Stimulated activated CD8-positive, alpha-beta memory T cell treated with anti-CD3 and anti-CD28 coated beads, Interleukin-7, amount 100 ng/mL, for 48 hours (primary cell): ENCODE measurements at places on chromosomes 12 and 14.
A peak's percentile ranks its signal among the peaks of the same experiment; 100 is the strongest.

DNA sequence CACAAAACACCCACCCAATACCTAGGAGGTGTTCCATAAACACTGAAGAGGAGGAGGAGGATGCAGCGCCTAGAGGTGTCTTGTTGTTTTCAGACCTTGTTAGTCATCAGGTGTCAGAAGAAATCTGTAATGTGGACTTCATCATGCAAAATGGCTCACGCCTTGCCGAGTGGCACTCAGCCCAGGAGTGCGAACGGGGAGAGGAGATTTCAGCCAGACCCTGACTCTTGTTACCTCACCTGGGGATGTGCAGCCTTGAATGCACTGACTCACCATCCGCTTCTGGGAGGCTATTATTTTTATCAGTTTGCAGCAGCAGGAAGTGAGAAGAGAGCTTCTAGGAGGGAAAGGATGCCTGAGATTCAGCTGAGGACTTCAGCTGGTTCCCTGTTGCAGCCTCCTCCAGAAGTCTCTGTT is 48.2 kb upstream of the PLXNC1 start:
- peak; percentile 19 for DNase-seq

GRCh38 chr14:27079716-27080115 is 481.9 kb upstream of the NOVA1 start:
- no peak for DNase-seq

GRCh38 chr14:88029500-88029899 is 24.6 kb downstream of the GPR65 start:
- DNase-seq, result no peak

- no peak for DNase-seq
These were observed 134.1 kb downstream of the GPHN start for GRCh38 chr14:66641861-66642635.

DNA sequence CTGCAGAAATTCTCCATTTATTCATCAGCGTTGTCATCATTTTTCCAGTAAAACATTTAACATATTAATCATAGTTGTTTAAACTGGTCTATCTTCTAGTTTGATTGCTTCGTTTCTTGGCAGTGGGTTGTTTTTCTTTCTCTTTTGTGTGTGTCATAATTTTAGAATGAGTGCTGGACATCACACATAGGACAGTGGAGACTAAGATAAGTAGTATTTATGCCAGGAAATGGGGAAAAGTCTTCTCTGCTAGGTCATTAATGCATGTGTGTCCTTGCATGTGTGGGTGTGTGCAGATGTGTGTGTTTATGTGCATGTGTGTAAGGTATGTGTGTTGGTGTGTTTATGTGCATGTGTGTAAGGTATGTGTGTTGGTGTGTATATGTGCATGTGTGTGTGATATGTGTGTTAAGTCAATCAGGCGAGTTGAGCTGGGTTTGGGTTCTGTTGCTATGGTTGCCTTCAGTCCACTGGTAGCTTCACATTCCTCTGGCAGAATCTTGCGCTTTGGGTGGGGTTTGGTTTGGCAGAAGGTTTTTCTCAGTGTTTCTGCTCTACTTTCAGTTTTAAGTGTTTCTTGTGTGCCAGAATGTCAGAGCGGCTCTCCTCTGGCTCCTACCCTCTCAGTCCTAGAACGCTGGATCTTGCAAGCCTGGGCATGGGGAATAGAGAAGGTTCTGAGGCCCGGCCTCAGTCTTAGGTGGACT is 7.8 kb upstream of the ADGRD1 start:
- no peak for DNase-seq

DNA sequence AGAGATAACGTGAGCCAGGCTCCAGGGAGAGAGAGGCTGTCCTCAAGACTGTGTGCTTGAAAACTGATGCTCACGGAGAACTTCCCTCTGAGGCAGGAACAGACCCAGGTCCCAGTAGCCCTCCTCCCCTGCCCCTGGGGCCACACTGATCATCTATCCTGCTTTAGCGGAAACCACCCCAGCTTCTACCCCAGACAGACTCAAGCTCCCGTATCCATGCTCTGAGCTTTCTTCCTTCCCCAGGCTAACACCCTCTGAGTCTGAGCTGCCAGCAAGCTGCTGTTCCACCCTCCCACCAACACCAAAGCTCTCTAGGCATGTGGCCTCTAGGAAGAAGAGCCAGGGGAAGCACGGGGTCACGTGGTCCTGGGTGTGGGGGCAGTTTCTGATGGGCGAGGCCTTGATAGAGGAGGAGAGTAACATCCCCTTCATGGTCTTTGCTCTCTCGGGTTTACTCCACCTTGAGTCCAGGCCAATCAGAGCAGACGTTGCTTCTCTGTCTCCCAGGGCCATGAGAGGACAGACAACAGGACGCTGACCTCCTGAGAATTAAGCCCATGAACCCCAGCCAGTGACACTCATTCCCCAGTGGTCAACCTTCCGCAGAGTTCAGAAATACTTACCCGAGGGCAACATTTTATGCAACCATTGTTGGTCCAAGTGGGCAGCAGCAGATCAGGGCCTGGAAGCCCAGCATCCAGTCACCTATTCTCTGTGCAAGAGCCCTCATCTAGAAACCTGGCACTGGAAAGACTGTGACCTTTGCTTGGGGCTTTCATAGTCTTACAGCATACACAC is 1.4 kb downstream of the PCK2 start:
- DNase-seq, result peak; percentile 77

DNA sequence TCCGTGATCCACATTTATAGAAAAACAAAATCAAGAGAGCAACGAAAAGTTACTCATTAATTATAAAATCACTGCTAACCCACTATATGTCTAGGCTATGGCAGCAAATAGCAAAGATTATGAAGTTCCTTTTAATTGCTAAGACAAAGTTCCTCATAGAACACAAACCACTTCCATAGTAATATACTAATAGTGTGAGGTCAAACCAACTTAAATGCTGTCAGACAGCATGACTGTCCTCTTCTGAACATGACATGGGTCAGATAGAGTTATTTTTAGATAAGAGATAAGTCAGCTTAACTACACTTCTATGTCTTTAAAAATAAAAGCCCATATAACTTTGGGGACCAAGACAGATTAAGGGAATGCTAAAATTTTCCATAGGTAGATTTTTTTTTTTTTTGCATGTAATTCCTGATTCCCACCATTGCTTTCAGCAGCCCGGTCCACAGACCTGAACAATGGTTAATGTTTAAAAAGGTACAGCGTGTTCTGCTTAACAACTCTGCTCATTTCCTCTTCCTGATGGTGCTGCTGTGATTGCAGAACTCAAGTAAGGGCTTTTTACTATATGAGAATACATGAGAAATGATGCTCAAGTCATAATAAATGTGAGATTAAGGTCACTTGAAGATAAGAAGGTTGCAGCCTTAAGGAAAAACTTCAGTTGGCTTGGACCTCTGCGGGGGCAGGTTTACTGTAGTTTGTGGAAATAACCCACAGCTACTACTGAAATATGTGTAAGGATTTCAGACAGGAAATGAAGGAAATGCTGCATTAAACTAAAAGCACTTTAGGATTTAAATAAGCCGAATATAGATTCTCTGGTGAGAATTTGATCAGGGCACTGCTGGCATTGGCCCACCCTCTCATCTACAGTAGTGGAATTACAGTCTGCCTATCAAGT is 37.7 kb upstream of the DUSP6 start:
- peak; percentile 16 for DNase-seq

DNA sequence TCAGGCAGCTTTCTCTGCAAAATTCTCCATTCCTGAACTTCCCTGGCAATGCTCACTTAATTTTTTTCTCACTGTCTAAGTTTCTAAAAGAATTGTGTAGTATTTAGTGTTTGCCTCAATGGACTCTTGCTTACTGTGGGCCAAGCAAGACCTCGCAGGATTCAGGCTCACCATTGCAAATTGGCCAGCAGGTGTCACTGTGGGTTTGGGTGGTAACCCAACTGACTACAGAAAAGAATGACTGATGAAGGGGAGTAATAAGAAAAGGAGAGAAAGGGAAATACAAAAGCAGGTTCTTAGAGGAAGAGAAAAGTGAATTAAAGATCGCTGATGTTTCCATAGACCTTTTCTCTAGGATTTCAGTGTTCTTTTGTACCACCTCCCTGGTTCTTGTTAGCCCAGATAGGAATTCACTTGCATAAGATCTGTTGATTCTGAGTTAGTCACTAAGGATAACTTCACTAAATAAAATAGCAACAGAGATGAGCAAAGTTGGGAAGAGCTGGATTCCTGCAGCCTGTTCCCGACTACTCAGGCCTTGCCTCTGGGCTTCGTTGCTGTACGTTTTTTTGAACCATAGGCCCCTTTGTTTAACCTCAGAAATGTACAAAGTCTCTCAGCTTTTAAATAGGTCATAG is 386.5 kb upstream of the DDHD1 start:
- DNase-seq, result peak; percentile 5

DNA sequence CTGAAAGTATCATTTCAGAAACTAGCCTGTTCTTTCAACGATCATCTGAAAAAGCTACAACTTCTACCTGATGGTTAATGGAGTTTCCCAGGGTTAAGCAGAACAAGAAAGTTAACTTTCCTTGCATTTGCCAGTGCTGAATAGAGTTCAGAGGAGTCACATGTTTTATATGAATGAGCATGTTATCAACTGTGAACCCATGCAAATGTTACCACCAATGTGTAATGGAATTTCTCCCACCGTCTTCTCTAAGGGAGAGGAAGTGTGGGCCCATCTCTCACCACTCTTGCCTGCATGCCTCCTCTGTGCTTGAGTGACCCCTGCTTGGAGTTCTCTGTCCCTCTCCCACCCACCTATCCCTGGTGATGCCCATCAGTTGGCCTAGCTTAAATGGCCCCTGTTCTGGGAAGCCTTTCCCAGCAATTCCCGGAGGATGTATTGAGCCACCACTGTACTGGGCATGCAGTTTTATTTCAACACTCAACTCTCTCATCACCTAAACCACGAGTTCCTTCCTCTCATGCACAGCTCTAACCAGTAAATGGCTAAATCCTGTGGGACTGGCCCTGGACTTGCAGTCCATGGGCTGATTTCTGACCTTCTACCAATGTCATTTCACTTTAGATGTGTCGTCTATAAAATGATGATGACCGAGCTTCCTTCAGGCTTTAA is 159.8 kb downstream of the RPAP3 start:
- DNase-seq, result no peak

- DNase-seq, result no peak
These were observed at the start of gene TSPAN8 for GRCh38 chr12:71157601-71158233. TSS of gene TSPAN8 (minus strand) at chr12:71157999. CDS start at chr12:71157678, 321 bp downstream.

DNA sequence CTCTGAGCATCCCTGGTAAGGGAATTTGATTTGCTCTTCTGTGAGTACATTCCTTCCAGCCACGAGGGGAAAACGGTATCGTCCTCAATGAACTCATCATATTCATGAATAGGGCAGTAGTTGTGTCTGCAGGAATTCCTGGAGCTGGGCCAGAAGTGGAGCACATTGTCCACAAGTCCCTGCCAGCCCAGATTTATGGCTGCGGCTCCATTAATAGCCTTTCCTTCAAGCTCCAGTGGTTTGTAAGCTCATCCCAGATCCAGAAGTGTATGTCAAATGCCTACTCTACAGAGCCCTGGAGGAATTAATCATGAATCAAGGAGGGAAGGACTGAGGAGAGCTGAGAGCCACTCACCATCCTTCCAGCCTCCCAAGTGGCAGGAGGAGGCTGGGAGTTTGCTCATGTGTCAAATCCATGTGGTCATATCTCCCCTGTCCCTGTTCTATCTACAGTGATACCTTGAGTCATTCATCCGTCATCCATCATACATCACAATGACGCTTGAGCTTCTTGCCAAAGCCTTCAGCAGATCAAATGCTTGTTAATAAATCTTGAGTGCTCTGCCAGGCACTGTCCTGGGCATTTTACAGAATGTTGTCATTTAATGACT is 65.5 kb downstream of the SVOP start:
- DNase-seq, result no peak

- no peak for DNase-seq
These were observed 925 bp downstream of the DICER1 start for GRCh38 chr14:95156161-95157047.

DNA sequence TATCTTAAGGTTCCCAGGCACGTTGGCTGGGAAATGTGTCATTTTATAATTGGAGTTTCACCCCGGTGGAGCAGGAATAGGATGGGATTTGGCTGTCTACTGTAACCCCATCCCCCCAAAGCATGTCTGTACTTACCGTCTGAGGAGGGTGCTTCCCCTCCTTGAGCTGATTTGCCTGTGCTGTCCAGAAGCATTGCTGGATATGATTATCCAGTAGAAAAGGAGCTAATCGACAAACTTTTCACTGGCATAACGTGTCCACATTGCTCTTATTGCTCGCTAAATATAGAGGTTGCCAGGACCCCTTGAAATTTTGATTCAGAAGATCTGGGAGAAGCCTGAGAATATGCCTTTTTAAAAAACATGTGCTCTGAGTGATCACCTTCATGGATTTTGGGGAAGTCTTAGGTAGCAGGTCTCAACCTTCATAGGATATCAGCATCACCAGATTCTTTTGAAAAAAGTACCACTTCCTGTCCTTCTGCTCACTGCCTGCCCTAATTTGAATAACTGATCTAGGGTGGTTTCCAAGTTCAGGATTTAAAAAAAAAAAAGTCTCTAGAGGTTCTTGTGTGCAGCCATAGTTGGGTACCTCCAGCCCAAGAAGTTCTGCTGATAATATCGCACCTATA is 80.4 kb upstream of the KCNA1 start:
- no peak for DNase-seq

DNA sequence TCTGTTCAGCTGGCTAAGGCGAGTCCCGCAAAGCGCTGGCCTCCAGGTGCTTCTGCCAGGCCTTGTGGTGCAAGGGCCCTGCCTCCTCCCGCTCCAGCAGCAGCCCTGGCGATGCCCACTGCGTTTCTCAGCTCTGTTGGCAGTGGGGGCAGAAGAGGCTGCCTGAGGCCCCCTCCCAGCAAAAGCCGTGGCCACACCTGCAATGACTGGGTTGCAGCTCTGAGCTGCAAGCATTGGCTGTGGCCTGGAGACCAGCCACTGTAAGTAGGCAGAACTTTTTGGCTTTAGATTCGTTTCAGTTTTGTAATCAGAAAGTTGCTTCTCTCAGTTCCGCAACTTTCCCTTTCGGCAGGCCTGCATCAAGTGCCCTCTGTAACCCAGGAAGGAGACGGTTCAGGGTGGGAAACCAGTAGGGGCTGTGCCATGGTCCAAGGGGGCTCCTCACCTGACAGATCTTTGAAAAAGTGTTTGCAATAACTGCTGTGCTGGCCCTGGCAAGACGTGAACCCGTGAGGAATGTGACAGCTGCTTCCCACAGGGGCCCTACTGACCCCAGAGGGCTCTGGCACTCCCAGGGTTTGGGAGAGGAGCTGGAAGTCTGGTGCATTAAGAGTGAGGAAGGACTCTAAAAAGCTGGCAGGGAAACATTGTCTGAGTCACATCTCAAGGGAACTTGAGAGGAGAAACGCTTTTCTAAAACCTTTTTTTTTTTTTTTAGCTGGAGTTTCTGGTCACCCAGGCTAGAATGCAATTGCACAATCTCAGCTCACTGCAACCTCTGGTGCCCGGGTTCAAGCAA is 54.5 kb upstream of the MAX start:
- DNase-seq, result no peak

DNA sequence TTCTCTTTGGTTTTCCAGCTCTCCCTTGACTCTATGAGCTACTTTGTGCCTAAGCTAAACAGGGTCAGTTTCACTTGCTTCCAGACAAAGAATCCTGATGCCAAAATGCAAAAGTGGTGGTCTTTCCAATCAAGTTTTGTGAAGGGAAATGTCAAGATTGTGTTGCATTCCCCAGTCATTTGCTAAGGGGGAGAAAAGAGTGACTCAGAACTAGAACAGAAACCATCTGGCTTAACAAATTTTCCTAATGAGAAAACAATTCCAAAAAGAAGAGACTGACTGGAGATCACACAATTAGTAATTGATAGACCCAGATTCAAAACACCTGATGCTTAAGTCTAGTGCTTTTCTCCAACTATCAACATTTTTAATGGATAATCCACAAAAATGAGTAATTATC is 235.1 kb upstream of the DIO2 start:
- DNase-seq, result no peak
